H1 (cell line): ENCODE measurements at places on chromosomes 5 and 9. TPM values are rescaled to one million over a fixed set of nuclear protein-coding genes. Genes with fewer than 3 reads are reported as not detected.
A peak's percentile ranks its signal among the peaks of the same experiment; 100 is the strongest.

GRCh38 chr5:110264661-110265060 lies 461.8 kb downstream of the TMEM232 start:
- H3K4me3 ChIP-seq, result no peak overlapping the region
- H3K4me1 ChIP-seq, result peaks cover 3% of the 10 kb centered on the region; the same call in 1 of the 2 replicates
- H3K27me3 ChIP-seq, result no peaks in the 10 kb centered on the region
- DNase-seq, result no peak

DNA sequence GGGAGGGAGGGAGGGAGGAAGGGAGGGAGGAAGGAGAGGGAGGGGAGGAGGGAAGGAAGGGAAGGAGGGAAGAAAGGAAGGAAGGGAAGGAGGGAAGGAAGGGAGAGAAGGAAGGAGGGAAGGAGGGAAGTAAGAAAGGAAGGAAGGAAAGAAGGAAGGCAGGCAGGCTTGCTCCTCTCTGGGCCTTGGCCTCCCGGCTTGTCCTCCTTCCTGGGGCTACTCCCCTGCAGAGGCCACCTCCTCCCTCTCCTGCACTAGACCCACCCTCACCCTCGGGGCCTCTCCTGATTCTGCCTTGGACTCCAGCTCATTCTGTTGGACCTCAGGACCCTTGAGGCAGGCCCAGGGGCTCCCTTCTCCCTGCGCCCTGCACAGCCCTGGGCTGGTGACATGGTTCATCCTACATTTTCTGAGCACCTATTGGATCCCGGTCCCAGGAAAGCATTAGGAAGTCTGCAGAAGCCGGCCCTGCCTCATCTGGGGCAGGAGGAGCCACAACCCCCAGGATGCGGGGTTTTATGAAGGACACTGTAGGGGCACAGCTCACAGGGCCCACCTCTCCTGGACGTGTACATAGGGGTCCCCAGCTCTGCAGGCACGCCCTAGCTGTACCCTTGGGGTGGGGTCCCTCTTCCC lies 23.0 kb downstream of the LHX3 start:
- no peak overlapping the region for H3K4me3 ChIP-seq
- H3K4me1 ChIP-seq, result no peaks in the 10 kb centered on the region
- no peaks in the 10 kb centered on the region for H3K36me3 ChIP-seq
- no peaks in the 10 kb centered on the region for H3K27me3 ChIP-seq
- no peak overlapping the region for H3K27ac ChIP-seq

Gene BTNL9
- total RNA-seq, result 0.65 and 0.89 TPM in 2 replicates

DNA sequence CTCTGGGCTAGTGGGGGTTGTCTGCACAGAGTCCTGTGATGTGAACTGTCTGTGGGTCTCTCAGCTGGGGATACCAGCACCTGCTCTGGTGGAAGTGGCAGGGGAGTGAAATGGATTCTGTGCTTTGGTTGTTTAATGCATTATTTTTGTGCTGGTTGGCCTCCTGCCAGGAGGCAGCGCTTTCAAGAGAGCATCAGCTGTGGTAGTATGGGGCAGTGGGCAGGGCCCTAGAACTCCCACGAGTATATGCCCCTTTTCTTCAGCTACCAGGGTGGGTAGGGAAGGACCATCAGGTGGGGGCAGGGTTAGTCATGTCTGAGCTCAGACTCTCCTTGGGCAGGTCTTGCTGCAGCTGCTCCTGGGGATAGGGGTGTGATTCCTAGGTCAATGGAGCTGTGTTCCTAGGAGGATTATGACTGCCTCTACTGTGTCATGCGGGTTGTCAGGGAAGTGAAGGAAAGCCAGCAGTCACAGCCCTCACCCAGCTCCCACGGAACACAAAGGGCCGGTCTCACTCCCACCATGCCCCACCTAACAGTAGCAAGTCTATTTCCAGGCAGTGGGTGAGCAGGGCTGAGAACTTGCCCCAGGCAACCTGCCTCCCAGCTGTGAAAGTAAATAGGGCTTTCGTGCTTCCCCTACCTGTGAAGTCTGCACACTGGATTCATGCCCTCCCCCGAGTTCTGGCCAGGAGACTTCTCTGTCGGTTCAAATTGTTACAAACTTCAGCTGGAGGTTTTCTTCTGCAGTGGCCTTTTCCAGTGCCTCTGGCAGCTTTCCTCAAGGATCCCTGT lies 25.7 kb upstream of the FAM81B start:
- H3K4me3 ChIP-seq, result no peak overlapping the region
- no peaks in the 10 kb centered on the region for H3K36me3 ChIP-seq
- DNase-seq, result no peak
- no peak overlapping the region for H3K27ac ChIP-seq

GRCh38 chr5:143695244-143695864 lies 116.6 kb upstream of the HMHB1 start:
- no peaks in the 10 kb centered on the region for H3K27me3 ChIP-seq
- no peaks in the 10 kb centered on the region for H3K4me1 ChIP-seq
- H3K27ac ChIP-seq, result no peak overlapping the region
- no peak for DNase-seq

GRCh38 chr5:142549834-142550233 lies 136.1 kb downstream of the FGF1 start:
- H3K27ac ChIP-seq, result no peak overlapping the region
- DNase-seq, result no peak
- no peaks in the 10 kb centered on the region; the same call in 1 of the 2 replicates for H3K4me1 ChIP-seq
- no peak overlapping the region for H3K4me3 ChIP-seq

DNA sequence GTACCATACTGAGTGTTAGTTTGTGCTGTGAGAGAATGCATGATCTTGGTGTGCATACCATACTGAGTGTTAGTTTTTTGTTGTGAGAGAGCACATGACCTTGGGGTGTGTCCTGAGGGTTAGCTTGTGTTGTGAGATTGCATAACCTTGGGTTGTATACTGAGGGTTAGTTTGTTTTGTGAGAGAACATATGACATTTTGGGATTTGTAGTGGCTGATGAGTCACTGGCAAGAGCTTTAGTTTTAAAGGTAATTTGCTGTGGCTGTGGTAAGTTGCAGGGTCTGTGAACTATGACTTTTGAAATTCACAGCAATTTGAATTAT lies 1068.3 kb upstream of the EDIL3 start:
- DNase-seq, result no peak
- H3K27me3 ChIP-seq, result no peaks in the 10 kb centered on the region
- no peaks in the 10 kb centered on the region for H3K4me1 ChIP-seq
- H3K36me3 ChIP-seq, result no peaks in the 10 kb centered on the region

DNA sequence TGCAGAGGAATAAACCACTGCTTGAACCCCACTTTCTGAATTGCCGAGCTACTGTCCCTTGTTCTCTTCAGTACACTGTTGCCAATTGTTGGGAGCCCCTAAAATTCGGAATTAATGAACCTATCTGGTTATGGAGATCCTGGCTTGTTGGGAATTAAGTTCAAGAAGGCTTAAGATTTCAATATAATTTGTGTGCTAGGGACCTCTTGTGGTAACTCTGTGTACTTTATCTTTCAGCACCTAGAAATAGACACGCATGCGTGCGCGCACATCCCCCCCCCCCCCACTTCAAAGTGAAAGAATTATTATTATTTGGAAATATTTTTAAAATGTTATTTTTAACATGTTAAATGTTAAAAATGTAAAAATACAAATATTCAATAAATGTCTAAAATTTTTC lies 53.3 kb upstream of the FAM169A start:
- no peak overlapping the region for H3K27ac ChIP-seq
- H3K27me3 ChIP-seq, result no peaks in the 10 kb centered on the region
- H3K4me3 ChIP-seq, result no peak overlapping the region
- DNase-seq, result no peak

- no peak for DNase-seq
- H3K36me3 ChIP-seq, result no peaks in the 10 kb centered on the region; the same call in 1 of the 2 replicates
- no peaks in the 10 kb centered on the region for H3K27me3 ChIP-seq
- H3K4me3 ChIP-seq, result no peak overlapping the region
- H3K27ac ChIP-seq, result no peak overlapping the region
These were observed 1001.0 kb upstream of the WWC1 start for GRCh38 chr5:167290478-167290877.

DNA sequence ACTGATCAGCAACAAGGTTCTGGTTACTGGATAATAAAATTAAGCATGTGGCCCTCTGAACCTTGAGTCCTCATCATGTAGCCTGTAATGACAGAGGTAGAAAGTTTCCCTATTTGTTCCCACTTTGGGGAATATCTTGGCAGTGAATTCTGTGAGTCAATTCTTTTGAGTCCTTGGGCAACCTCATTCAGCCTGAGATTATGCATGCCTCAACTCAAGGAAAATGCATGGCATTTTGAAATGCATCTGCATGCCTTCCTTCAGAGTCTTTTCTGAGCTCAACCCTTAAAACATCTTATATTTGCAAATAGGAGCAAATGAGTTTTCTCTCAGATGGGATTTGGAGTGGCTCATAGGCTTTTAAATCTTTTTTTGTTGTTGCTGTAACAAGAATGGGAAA lies 218.1 kb upstream of the CD180 start:
- H3K27ac ChIP-seq, result no peak overlapping the region
- DNase-seq, result peak; percentile 19
- peaks cover 7% of the 10 kb centered on the region for H3K4me1 ChIP-seq
- H3K27me3 ChIP-seq, result no peaks in the 10 kb centered on the region

GRCh38 chr9:108163321-108164005 lies 673.9 kb upstream of the KLF4 start:
- no peak for DNase-seq
- no peak overlapping the region for H3K27ac ChIP-seq
- peaks cover 4% of the 10 kb centered on the region; the same call in 1 of the 2 replicates for H3K4me1 ChIP-seq

GRCh38 chr9:115202181-115202580 lies 84.2 kb upstream of the TNC start:
- no peak overlapping the region for H3K4me3 ChIP-seq
- H3K4me1 ChIP-seq, result peaks cover 2% of the 10 kb centered on the region; the same call in 1 of the 2 replicates
- no peaks in the 10 kb centered on the region for H3K27me3 ChIP-seq
- no peak overlapping the region for H3K27ac ChIP-seq

GRCh38 chr5:72065751-72066255 lies 41.5 kb upstream of the MAP1B start:
- peak; percentile 81 for DNase-seq
- no peaks in the 10 kb centered on the region for H3K36me3 ChIP-seq
- H3K4me1 ChIP-seq, result peaks cover 12% of the 10 kb centered on the region
- H3K27me3 ChIP-seq, result no peaks in the 10 kb centered on the region
- H3K27ac ChIP-seq, result peak overlapping the region; percentile 85; the same call in 1 of the 2 replicates

- H3K27ac ChIP-seq, result no peak overlapping the region
- DNase-seq, result no peak
- H3K36me3 ChIP-seq, result no peaks in the 10 kb centered on the region
- no peaks in the 10 kb centered on the region for H3K4me1 ChIP-seq
These were observed 56.9 kb downstream of the KIF24 start for GRCh38 chr9:34272101-34272541.

Gene NDUFS6
- total RNA-seq, result 72.7 and 77.1 TPM in 2 replicates

Gene RASEF
- 4.3 and 4.6 TPM in 2 replicates for total RNA-seq

DNA sequence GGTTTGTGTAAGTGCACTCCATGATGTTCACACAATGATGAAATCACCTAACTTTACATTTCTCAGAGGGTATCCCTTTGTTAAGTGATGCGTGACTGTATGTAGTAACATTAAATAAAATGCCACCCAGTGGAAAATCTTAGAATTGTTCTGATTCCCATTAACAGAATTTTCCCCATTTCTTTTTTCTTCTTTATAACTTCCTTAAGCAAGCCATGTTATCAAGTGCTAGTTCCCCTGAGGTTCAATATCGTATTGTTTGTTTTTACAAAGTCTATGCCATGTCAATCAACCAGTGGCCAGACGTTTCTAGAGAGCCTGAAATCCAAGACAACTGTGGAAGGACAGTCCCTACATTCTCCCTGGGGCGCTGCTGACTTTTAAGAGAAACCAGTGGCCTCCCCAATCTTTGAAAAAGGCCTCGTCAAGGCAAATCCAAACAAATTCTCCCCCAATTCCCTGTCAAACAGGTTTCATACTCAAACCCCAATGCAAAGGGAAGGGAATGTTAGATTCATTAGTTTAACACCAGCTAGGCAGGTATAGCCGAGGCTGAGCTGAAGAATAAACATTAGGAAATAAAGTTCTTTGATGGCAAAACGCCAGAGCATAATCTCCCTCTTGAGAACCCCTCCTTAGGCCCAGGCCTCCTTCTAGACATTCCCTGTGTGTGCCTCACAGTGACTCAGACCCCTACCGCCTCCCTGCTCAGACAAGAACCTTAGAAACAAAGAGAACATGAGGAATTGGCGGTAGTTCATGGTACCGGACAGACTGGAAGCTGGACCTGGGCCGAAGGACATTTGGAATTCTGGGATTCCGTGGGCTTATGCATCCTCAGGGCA lies 198.7 kb downstream of the GNA14 start:
- H3K4me3 ChIP-seq, result no peak overlapping the region
- no peaks in the 10 kb centered on the region for H3K27me3 ChIP-seq
- H3K4me1 ChIP-seq, result no peaks in the 10 kb centered on the region
- H3K27ac ChIP-seq, result no peak overlapping the region

GRCh38 chr5:43674536-43674935 lies 71.6 kb downstream of the NNT start:
- no peaks in the 10 kb centered on the region for H3K4me1 ChIP-seq
- no peaks in the 10 kb centered on the region for H3K27me3 ChIP-seq
- H3K27ac ChIP-seq, result no peak overlapping the region
- no peak for DNase-seq
- no peaks in the 10 kb centered on the region for H3K36me3 ChIP-seq
- no peak overlapping the region for H3K4me3 ChIP-seq

Gene PAIP2
- total RNA-seq, result 157 and 162 TPM in 2 replicates

GRCh38 chr5:38783011-38783561 lies 62.7 kb upstream of the OSMR start:
- no peak overlapping the region for H3K27ac ChIP-seq
- H3K4me3 ChIP-seq, result no peak overlapping the region
- no peaks in the 10 kb centered on the region for H3K27me3 ChIP-seq

DNA sequence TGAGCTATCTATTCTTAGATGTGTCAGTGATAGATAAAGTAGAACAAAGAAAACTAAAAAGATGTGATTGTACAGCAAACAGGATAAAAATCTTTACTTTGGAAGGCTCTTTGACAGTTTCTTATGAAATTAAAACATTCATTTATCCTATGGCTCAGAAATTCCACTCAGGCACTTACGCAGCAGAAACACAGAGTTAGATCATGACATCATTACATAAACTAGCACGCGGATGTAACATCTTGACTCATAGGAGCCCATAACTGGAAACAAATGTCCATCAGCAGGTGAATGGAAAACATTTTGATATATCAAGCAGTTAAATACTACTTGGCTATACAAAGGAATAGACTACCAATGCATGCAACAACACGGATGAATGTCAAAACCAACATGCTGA lies 45.3 kb downstream of the ICE1 start:
- H3K27ac ChIP-seq, result no peak overlapping the region
- no peak for DNase-seq
- no peaks in the 10 kb centered on the region for H3K4me1 ChIP-seq
- H3K27me3 ChIP-seq, result no peaks in the 10 kb centered on the region
- H3K36me3 ChIP-seq, result peaks cover 9% of the 10 kb centered on the region; the same call in 1 of the 2 replicates
- H3K4me3 ChIP-seq, result no peak overlapping the region
